Inflammatory macrophage treated with lipopolysaccharide for 4 hours (primary cell): ENCODE measurements at places on chromosomes 2 and 18.
A peak's percentile ranks its signal among the peaks of the same experiment; 100 is the strongest.

- DNase-seq: peak; percentile 55
These were observed 64.4 kb downstream of the LCLAT1 start for GRCh38 chr2:30511122-30512083.

GRCh38 chr18:58529714-58530354 is 99.1 kb downstream of the ALPK2 start:
- DNase-seq: peak; percentile 57

DNA sequence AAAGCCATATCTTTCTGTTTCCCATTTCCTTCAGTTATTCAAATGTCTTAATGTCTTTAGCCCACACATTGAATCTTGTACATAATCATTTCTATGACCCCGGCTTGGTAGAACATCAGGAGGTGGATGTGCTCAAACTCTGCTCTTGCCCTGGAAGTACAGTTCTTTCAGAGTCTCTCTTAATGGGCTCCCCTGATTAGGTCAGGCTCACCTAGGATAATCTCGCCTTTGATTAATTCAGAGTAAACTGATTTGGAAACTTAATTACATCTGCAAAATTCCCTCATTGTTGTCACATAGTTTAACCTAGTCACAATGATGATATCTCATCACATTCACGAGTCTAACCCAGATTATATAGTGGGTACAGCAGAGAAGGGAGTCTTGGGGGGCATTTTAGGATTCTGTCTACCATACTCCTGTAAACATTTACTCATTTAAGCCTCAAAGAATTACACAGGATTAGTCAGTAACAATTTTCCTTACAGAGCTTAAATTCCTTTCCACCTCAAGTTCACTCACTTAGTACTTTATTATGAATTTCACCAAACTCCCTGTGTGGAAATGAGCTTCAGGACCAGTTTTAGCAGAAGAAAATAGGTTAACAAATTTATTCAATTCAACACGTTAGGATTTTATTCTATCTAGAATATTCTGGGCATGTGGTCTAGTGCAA is 135.5 kb downstream of the FHOD3 start:
- no peak for DNase-seq

- DNase-seq: no peak
These were observed 1.1 kb downstream of the ABCA12 start for GRCh38 chr2:215137329-215137686.

DNA sequence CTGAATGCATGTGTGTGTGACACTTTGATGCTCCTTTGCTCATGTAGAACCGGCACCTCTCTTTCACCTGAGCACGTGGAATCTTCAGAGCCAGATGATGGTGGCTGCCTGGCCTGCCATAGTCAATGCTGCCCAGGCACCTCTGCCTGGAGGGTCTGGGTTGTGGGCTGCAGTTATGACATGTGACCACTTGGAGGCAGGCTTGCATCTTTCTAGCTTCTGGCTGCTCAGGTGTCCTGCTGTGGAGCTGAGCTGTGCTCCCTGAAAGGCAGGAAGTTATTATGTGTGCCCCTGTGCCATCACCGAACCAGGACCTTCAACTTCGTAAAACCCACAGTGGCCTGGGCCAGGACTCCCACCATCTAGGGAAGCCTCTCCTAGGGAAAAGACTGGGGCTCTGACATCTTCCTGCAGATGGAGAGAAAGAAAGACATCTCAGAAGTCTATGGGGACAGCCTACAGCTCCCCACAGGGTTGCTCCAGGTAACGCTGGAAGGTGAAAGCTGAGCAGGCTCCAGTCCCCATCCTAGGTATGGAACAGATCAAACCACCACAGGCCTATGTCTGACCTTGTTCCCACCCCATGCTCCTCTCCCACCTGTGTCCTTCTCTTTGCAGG is 30.2 kb downstream of the PSD4 start:
- peak; percentile 60 for DNase-seq

DNA sequence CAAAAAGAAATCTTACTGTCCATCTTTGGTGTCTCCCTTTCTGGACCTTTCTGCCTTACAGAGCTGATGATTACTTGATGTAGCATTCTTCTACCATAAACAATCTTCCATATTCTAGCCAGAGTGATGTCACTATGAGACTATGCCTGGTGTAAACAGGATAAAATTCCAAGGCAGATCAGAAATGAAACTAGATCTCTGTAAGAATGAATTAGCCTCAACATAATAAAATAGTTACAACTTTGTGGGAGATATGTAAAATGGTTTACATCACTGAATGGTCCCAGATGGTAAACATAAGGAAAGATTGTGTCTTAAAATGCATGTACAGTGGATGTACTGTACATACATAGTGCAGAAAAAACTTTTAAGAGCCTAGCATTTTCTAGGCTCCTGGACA is 112.3 kb upstream of the ZNF521 start:
- no peak for DNase-seq

DNA sequence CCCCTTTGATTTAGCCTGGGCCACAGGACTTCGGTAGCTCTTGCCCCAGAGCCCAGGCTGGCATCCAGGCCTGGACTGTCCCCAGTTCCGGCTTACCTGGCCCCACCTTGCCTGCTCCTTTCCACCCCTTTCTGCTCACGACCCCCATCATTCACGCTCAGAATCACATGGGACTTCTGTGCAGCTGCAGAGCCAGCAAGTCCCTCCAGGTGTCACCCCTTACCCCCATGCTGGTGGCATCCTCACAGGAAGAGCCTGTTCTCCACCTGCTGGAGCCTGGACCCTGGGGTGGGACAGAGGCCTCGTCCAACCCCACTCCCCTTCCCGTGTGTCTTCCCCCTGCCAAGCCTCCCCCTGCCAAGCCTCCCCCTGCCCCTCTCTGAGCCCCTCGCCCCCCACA is 7.9 kb upstream of the KCNIP3 start:
- no peak for DNase-seq

GRCh38 chr2:229910147-229910831 is 11.5 kb downstream of the TRIP12 start:
- no peak for DNase-seq

DNA sequence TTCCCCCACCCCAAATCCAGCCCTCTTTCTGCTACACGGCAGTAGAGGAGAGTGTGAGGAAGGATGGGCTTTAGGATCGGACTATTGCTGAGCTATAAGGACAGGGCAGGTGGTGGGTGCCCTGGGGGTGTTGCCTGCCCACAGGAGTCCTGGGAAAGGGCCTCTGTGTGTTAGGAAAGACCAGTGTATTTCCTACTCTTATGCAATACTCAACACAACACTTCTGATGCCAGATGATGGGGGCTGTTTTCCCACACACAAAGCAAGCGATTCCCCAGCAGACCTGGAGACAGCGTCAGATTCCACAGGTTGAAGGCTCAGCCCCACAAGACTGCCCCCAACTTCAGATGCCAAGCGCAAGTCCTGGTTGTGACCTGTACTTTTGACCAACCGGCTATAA is 91.0 kb upstream of the LCLAT1 start:
- DNase-seq: no peak
